ENCODE measurements at places on chromosomes 2 and 18. TPM values are rescaled to one million over a fixed set of nuclear protein-coding genes. Genes with fewer than 3 reads are reported as not detected.

GRCh38 chr2:237254369-237254861 is 159.5 kb downstream of the COL6A3 start:
- no peak for DNase-seq

DSC1 gene
- not detected for total RNA-seq

- DNase-seq: no peak
Measured at GRCh38 chr2:158575051-158575635, 118.4 kb downstream of the PKP4 start.

SGO2 gene
- 4.9 TPM for total RNA-seq

- peak; percentile 83 for DNase-seq
Measured at GRCh38 chr2:239040152-239040761, 192.4 kb downstream of the TWIST2 start.
